ENCODE measurements at places on chromosomes 3 and 15.

- no peak for DNase-seq
Observed at GRCh38 chr15:85706779-85707518, 87.8 kb downstream of the KLHL25 start.

DNA sequence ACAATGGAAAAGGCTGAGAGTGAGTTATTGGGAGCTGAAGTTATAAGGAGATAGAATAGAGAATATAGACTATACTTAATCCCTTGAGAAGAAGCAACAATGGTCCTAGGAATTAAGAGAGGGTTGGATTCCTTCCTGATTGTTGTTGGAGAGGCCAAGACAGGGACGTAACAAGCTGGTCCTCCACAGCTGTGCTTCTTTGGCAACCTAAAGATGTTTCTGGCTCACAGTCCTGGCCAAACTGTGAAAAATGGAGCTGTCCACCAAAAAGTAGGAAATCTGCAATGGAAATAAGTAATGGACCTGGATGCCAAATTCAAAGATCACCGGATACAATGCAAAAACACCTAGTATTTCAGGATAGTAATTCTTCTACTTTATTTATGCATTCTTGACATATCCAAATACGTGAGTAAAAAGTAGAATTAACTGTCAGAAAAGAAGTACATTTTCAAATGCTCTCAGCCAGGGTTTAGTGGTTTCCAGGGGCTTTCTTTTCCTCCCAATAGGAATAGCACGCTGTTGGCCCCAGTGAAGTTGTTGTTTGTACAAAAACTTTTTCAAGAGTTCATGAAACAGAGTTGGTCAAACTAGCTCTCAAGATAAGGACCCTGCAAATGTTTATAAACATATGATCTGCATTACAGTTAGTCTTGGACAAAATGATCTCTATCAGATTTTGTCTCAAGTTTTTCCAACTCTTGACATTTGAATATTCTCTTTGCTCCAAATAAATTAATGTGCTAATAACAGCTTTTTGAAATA lies 28.3 kb downstream of the CERS3 start:
- no peak for DNase-seq

- no peak for DNase-seq
Observed at GRCh38 chr15:51732646-51733045, 4.8 kb downstream of the LYSMD2 start.

DNA sequence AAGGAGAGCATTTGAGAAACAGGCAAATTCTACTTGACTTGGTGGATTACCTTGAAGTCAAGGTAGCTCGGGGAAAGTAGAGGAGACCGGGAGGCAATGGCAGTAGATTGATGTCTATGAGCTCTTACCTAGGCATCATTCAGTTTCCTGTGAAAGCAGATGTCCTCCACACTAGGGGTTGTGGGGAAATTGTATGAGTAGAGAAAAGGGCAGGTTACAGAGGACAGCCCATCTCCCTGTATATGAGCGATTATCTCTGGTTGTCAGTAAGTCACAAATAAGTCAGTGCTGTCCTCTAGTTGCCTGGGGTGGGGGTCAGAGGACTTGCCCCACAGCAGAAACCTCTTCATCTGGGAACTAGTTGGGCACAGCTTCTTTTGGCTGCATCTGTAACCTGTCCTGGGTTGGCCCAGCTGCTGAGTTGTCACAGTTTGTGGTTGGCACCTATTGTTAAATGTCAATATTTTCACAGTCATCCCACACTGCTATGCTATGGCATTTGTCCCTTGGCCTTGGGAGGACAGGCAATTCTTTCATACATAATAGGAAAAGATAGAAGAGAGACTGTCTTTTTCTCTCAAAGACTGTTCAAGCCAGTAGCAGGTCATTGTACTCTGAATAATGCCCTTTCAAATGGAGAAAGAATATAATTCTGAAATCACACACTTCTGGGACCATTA lies 53.6 kb upstream of the LRRFIP2 start:
- no peak for DNase-seq

- no peak for DNase-seq
Observed at GRCh38 chr15:81194723-81195122, 2.0 kb upstream of the IL16 start.

DNA sequence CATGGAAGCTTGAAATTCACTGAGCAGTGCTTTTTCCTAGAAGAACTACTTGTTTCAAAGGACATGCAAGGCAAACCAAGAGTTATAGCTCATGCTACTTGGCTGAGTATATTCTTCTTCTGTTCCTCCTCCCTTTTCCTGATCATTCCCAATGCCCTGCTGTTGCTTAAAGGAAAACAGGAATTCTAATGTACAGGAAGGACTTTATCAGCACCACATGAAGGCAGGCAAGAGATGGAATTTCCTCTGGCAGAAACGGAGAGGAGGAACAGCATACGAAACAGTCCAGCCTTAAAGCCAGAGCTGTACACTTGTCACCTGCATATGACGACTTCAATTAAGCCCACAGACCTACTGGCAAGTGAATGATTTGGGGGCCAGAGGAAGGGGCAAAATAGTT lies 15.7 kb downstream of the MEIS2 start:
- no peak for DNase-seq

- DNase-seq = no peak
Observed at GRCh38 chr15:64501396-64501715, 41.0 kb downstream of the ZNF609 start.

GRCh38 chr3:35965908-35966307 lies 326.6 kb downstream of the ARPP21 start:
- no peak for DNase-seq

GRCh38 chr3:94070341-94070911 lies 7.6 kb downstream of the NSUN3 start:
- DNase-seq = no peak

- no peak for DNase-seq
Observed at GRCh38 chr3:159928071-159928491, 60.6 kb upstream of the IL12A start.

GRCh38 chr3:133865136-133865855 lies 30.4 kb downstream of the RAB6B start:
- DNase-seq = no peak

DNA sequence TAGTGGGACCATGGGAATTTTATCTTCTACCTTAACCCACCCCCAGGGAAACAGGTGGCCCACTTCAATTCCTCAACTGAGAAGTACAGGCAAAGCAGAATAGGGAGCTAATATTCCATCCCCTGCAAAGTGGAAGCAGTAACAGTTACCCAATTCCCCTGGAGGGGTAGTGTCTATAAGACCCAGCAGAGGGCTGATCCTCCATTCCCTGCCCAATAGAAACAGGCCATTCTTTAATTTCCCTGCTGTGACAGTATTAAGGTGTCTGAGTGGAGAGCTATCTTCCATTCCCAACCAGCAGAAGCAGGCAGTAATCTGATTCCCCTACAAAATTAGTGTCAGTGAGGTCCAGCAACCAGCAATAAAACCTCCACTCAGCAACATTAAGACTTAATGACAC lies 219.8 kb downstream of the ULK4 start:
- DNase-seq = no peak

GRCh38 chr3:39494781-39495180 lies 27.3 kb downstream of the MOBP start:
- DNase-seq = no peak
